CD4-positive, alpha-beta memory T cell (primary cell): ENCODE measurements at places on chromosomes 3 and 15.

- DNase-seq = peak; percentile 44
Measured at GRCh38 chr3:17412950-17413530, 329.4 kb downstream of the TBC1D5 start.

GRCh38 chr15:58703610-58704009 is 45.9 kb downstream of the ADAM10 start:
- no peak for DNase-seq

DNA sequence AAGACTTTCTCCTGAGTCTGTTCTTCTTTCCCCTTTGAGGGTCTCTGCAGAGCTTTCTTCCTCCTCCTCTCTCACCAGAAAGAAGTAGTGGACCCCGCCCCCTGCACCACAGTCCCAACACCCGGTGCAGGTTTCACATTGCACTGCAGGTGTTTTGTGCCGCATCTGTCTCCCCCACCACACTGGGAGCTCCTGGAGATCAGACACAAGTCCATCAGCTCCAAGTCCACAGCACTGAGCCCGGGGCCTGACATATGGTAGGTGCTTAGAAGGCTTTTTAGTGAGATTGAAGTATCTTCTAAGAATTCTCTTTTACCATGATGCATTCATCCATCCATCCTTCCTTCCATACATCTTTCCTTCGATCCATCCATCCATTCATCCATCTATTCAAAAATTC is 9.8 kb downstream of the STRA6 start:
- no peak for DNase-seq

DNA sequence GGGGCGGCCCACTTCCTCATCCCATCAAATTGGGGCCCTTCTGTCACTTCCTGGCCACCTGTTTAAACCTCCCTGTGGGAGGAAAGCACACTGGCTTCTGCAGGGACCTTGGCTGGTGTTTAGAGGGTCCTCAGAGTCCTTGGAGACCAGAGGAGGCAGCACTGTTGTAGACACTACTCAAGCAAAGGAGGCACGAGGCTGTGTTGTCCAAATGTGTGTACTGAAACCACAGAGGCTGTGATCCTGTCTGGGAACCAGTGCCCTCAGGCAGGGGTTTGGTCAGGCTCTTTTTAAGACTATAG is 12.4 kb upstream of the SEC13 start:
- DNase-seq = no peak

- no peak for DNase-seq
Measured at GRCh38 chr3:158950178-158950901, 148.5 kb downstream of the MFSD1 start.

- DNase-seq = no peak
Measured at GRCh38 chr3:156598413-156598812, 43.5 kb upstream of the SSR3 start.

GRCh38 chr3:46989146-46989810 is 9.8 kb downstream of the NBEAL2 start:
- DNase-seq = no peak

DNA sequence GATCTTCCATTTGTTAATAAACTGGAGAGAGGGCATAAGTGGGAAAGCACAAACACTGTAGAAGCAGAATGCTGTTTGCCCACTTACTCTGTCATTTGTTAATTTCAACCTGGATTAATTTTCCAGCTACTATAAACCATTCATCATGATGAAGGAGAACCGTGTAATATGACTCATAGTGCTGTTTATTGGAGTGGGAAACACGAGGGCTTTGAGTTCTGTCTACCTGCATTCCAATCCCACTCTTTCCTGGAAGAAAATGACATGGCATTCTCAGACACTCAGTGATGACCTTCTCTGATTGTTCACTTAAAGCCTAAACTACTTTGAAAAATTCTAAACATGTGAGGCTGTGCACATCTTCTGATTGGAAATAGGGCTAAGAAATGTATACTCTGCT is 826.7 kb downstream of the AGBL1 start:
- DNase-seq = no peak

DNA sequence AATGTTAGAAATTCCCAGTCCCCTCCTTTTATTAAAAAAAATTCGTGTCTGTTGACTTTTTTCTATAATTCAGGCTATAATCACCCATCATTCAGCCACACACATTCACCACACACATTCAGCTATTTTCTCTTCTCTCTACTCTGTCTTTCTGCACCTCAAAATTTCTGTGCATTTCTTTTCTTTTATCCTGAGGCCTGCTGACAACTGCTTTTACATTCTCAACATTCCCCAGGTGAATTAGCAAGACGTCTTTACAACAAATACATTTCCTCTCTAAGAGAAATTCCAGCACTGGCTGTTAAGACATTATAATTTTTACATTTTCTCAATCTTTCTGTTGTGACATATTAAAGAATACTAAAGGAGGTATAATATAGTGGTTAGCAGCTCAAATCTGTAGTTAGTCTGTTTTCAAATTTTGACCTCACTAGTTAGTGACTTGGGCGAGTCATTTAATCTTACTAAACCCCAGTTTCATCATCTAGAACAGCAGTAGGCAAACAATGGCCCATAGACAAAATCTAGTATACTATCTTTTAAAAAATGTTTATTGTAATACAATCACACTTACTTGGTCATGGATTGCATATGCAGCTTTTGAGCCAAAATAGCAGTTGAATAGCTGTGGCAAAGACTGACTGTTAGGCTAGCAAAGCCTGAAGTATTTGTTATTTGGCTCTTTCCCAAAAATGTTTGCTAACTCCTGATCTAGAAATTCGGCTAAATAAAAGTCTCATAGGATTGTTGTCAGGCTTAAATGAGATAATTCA is 350.7 kb downstream of the NSUN3 start:
- no peak for DNase-seq

GRCh38 chr3:95626107-95626506 is 1188.3 kb upstream of the EPHA6 start:
- no peak for DNase-seq
